ENCODE measurements at places on chromosomes 11 and 22.

DNA sequence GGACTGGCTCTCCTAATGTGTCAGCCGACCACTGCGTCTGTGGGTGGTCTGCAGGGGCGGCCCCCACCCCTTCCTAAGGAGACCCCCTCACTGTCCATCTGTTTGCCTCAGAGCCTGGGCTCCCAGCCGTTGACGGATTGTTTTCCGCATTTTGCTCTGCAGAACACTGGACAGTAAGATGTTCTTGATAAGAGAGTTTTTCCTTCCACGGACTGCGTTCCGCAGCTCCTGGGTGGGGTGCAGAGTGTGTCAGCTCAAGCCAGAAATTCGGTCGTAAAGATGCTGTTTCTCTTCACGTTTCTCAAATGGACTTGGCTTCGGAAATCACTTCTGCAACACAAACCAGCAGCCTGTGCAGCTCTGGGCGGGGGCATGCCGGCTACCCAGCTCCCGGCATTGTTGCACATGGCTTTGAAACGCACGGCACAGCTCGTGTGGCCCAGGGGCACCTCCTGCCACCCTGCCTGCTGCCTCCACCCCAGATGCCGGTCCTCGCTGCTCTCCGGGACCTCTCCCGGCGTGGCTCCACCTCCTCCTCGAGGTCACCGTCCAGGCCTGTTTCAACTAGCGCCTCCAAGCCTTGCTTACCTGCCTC lies 2.9 kb upstream of the MRGPRG start:
- DNase-seq: no peak

DNA sequence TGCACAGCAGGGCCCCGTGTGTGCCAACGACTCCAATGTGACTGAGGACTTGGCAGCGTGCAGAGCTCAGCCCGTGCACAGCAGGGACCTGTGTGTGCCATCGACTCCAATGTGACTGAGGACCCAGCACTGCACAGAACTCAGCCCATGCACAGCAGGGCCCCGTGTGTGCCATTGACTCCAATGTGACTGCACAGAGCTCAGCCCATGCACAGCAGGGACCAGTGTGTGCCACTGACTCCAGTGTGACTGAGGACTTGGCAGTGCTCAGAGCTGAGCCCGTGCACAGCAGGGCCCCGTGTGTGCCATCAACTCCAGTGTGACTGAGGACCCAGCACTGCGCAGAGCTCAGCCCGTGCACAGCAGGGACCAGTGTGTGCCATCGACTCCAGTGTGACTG lies 347.8 kb upstream of the B3GAT1 start:
- no peak for DNase-seq

- no peak for DNase-seq
These were observed 7.5 kb downstream of the UVRAG start for GRCh38 chr11:75822541-75822940.

DNA sequence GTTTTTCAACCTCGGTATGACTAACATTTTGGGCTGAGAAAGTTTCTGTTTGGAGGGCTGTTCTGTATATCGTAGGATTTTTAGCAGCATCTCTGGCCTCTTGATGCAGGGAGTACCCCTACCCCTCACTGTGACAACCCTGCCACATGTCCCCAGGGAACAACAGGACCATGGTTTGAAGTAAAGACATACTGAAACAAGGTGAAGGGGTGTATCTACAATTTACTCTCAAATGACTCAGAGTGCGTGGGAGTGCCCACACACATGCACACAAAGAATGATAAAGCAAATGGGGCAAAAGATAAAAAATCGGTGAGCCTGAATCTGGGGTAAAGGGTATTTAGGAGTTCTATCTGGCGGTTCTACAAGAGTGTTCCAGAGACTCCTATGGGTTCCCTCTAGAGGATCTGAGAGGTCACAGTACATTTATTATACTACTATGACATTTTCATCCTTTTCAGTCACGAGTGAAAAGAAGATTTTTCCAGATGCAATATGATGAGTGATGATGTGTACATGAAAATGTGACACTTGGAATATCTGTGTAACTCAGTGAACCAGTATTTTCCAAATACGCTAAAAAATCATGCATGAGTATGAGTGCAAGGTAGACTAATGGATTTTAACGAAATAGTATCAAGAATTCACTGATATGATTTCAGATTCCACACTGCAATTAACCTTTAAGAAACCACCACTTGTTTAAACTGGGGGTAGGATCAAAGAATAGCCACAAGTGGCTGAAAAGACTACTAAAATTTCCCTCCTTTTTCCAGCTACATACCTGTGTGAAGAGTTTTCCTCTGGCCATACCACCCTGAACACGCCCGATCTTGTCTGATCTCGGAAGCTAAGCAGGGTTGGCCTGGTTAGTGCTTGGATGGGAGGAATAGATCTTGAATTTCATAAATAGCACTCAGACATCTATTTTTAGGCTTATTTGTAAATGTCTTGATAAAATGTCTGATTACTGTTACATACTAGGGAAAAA lies 56.3 kb upstream of the YPEL1 start:
- no peak for DNase-seq

DNA sequence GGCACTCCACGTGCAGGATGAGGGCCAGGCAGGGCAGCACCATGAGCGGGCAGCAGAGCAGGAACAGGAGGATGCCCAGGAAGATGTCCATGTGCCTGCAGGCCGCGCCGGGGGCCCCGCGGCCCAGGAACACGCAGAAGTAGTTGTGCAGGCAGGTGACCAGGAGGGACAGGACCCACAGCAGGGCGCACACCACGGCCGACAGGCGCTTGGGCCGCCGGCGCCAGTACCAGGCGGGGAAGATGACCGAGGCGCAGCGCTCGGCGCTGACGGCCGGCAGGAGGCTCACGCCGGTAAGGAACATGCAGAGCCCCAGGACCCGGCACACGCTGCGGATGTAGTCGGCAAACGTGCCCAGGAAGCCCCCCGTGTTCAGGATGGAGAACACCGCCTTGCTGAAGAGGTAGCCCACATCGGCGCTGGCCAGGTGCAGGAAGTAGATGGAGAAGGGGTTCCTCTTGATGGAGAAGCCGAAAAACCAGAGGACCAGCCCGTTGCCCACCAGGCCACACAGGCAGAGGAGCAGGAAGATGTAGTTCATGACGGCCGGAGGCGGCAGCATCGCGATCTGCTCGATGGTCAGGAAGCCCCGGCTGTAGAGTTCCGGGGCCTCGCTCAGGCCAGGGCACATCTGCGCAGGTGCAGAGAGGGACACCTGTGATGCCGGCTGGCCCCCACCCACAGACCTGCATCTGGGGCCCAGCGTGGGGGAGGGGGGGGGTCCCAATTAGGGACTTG lies 7.2 kb downstream of the MRGPRF start:
- no peak for DNase-seq

Data from NCI-H510A (cell line).